ENCODE measurements at places on chromosomes 11 and 22. TPM values are rescaled to one million over a fixed set of nuclear protein-coding genes. Genes with fewer than 3 reads are reported as not detected.

DNA sequence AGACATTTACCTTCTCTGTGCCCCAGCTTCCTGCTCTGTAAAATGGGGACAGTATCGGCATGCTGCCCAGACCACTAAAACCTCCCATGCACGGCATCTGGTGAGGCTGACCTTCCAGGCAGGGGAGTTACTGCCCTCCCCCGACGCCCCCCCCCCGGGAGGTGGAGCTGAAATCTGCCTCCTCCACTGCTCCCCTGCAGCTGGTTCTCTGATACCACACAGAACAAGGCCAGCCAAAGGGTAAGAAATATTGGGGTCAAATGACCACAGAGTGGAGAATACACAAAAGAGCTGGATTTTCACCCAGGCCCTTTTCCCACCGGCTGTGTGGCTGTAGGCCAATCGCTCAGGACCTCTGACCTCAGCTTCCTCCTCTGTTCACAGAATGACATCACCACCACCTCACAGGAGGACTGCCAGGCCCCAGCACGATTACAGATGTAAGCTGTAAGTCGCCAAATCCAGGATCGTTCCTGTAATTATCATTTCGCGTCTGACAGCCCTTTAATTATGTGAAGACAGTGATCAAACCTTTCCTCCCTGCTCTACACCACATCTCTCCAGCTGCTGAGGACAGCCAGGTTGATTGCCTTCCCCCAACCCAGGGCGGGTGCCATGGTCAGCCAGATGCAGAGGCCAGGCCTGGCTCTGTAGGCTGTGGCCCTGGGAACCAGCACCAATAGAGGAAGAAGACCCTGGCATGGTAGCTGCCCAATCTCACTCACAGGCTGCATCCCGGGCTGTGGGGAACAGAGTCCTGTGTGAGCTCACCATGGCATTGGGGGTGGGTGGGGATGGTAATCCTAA lies 35.7 kb upstream of the KLHL35 start:
- DNase-seq, result no peak

DNA sequence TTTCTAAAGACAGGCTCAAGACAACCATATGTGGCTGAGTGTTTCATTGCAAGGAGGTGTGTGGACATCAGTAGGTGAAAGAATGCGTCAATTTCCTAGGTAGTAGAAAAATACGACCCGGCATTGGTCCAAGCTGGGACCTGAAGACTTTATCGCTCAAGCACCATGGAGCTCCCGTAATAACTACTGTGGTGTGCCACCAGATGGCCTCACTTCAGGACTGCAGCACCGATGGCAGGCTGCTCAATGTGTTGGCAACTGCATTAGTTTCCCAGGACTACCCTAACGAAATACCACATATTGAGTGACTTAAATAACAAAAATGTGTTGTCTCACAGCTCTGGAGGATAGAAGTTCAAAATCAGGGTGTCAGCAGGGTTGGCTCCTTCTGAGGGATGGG lies 72.4 kb upstream of the FAT3 start:
- DNase-seq, result no peak

DNA sequence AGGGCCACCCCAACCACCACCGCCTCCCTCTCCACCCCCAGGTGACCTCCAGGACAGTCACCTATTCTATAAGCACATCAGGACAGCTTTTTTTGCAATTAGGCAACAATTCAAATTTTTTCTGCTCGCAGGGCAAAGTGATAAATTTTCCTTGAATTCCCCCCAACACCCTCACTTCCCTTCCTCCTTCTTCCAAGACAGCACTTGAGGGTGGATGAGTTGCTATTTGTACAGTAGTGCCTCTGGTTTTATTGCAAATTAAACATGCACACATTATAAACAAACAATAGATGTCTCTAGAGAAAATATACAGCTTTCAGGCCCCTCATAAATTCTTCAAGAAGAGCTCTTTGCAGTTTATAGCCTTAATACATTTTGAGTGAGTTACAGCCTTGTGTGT lies 80.9 kb upstream of the USP47 start:
- no peak for DNase-seq

MRGPRX4 gene
- not detected for polyA plus RNA-seq

CLMP gene
- polyA plus RNA-seq, result 29.7 TPM

CSNK2A3 gene
- polyA plus RNA-seq, result 2.3 TPM

DNA sequence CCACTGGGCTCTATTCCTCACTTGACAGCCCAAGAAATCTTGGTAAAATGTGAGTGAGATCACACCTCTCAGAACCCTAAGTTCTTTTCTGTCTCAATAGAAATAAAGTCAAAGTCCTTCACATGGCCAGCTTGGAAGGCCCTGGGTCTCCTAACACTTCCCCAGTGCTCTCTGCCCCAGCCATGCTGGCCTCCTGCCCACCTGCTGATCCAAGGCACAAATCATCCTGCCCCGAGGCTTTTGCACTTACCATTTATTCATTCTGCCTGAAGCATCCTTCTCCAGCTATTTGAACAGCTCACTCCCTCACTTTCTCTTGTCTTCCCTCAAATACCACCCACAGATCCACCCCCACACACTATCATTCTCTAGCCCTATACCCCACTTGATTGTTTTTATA lies 26.4 kb downstream of the ISX start:
- no peak for DNase-seq

- DNase-seq, result no peak
Measured at GRCh38 chr22:29156507-29156906, 49.2 kb upstream of the EMID1 start.

Measured in renal cortex interstitium (tissue), 15 donors.